Right ventricle myocardium superior (tissue), 1 donor: ENCODE measurements at places on chromosomes 3 and 15. TPM values are rescaled to one million over a fixed set of nuclear protein-coding genes. Genes with fewer than 3 reads are reported as not detected.

DNA sequence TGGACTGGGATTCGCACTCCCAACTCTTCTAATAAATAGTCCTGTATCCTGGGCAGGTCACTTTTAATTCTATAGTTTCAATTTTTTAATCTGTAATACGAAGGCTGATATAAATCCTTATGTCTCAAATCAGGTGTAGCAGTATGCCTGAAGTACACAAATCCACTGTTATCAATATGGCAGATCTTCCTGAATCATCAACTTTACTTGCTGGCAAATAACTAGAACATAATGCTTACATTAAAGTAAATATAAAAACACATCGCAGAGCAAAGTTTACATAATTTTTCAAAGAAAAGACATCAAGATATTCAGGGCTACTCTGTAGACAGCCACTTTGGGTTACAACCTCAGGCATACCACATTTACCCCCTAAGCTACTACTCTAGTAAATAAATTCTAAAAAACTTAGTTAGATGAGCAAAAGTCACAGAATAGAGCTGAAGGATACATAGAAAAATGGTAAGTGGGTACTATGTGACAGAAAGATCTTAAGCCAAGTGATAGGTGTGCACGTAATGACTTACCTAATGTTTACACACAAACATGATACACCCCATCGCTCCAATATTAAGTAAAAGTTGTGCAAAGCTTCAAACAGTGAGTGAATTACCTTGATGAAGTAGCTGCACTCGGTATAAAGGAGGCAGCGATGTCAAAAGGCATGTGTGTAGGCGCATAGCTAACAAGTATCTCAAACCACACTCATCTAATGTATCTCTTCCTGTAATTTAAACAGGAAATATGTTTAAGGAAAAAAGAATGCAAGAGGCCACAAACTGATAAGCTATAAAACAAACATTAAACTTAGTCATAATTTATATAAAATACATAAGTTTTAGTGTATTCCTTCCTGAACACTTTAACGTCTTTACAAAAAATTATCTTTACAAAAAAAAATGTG lies 127.9 kb downstream of the DMXL2 start:
- DNase-seq, result no peak

GRCh38 chr3:66812136-66812535 lies 186.0 kb upstream of the KBTBD8 start:
- DNase-seq, result no peak

DNA sequence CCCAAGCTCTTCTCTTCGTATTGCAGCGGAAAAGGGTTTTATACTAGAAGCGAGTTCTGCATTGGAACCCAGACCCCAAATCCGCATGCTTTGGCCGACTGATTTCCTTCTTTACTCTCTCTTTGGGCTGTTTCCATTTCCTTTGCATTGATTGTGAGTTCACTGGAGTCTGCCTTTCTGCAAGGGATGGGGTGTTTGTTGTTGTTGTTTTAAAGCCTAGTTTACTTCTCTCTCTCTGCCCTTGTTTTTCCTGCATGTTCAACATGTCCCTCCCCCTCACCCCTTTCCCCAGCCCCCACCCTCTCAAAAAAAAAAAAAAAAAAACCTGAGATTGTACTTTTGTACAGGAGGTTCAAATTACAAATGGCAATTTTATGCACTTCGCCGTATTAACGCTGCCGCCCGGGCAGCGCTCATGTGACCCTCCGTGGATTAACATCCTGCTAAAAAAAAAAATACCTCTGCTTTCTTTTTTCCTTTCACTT lies 2.2 kb downstream of the NR2F2 start:
- no peak for DNase-seq

Gene SPINK8
- not detected for total RNA-seq

DNA sequence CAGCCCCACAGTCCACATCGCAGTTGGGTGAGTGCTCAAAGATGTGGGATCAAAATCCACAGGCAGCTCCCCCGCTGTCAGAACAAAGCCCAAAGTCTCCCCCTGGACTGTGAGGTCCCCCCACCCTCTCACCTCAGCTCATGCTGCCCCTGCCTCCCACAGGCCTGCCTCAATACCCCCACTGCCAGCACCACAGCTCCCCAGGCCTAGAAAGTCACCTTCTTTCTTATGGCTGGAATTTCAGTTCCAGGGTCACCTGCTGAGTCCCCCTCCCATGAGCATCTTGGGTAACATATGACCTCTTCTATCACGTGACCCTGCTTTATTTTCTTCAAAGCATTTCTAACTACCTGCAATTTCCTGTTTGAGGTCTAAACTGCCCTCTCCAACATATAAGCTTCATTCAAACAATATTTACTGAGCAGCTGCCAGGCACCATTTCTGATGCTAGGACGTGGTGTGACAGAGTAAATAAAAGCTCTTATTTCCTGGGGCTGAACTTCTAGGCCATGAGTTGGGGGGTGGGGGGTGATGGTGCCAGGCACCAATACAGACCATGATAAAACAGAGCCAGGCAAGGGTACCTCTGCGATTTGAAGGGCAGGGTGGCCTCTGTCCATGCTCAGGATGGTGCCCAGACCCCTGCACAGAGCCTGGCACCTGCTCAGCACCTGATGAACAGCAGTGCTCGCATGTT lies 2.4 kb upstream of the TMEM89 start:
- DNase-seq, result no peak

GRCh38 chr3:11655196-11655928 lies 11.6 kb upstream of the VGLL4 start:
- no peak for DNase-seq

DNA sequence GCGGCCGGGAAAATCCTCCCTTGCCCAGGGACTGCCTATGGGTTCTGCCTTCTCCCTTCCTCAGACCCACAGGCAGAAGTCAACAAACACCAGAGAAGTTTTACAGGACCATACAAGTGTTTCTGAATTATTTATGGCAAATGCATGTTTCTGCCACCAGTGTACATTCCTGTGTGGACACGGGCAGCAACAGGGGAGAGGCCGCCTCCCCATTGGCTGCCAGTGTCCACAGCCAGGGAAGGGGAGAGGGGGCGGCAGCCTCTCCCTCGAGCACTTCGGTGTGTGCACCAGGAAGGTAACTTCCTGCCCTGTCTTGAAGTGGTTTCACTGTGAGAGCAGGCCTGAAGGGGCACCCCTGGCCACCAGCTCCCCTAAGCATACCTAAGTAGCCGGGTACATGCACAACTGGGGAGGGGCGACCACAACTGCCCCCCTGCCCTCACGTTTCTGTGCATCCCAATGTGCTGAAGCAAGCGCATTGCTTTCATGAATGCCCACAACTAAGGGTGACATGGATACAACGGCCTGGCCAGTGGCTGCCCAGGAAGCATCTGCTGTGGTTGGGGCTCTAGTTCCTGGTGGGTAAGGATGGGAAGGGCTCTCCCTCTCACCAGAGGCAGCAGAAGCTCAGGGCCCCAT lies 14.8 kb upstream of the SHISA5 start:
- DNase-seq, result no peak

- DNase-seq, result no peak
Measured at GRCh38 chr3:33681667-33682066, 36.4 kb downstream of the CLASP2 start.

DNA sequence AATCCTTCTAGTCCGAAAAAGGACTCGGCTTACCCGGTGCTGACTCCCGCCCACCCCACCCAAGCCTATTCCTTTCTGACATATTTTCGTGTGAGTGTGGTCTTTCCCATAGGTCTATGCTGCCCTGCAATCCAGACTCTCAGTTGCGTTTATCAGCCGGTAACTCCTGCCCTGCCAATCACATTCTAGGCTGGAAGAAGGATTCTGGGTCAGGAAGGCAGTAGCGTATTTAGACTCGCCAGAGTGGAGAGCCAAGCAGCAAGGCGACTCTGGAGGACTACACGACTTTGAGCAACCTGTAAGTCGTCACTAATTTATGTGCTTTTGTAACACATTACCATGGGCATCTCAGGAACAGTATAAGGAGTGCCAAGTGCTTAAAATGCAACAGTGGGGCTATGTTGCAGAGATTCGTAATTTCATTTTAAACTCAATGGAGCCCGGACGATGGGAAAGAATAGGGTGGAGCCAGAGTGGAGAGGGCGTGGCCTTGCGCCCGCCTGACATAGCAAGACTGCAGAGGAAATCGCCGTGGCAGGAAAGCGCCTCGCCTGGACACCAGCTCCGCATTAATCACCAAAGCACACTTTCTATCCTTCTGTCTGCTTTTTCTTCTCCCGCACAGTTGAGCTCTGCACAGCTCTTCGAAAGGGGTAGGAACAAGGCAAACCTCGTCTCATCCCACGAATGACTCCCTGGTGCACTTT lies 1044.2 kb downstream of the AGBL1 start:
- no peak for DNase-seq

Gene ZNF385D
- 2.2 TPM for total RNA-seq
